ENCODE measurements at places on chromosomes 16 and 17.

- no peak for DNase-seq
Observed at GRCh38 chr17:55215711-55216110, 49.0 kb upstream of the HLF start.

- DNase-seq: no peak
Observed at GRCh38 chr16:86681031-86681756, 102.8 kb downstream of the FOXL1 start.

DNA sequence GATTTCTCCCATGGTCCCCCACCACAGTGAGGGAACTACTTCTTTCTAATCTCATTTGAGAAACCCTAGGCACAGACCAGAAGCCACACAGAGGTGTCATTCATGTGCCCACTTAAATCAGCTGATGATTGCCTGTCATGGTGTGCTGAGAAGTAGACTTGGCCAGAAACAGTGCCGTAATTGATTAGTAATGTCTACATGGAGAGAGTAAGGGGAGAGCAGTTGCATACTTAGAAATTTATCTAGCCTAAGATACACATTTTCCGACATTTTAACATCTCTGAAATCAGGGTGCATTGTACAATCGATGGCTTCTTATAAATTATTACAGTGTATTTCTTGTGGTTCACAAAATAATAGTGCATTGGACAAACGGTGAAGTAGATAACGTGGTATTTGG, 271.8 kb downstream of the IRF8 start:
- DNase-seq: no peak

DNA sequence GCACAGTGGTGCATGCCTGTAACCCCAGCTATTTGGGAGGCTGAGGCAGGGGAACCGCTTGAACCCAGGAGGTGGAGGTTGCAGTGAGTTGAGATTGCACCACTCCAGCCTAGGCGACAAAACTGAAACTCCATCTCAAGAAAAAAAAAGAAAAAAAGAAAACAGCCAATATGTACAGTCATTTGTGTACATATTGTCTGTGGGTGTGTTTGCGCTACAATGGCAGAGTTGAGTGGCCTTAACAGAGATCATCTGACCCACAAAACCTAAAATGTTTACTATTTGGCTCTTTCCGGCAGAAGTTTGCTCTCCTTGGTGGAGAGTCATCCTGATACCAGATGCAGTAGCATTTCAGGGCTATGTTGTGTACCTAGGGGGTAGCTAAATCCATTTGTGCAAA, 57.9 kb downstream of the ARSG start:
- DNase-seq: no peak
